Thymus (tissue), 14 donors: ENCODE measurements at places on chromosomes 11 and 22. TPM values are rescaled to one million over a fixed set of nuclear protein-coding genes. Genes with fewer than 3 reads are reported as not detected.

GRCh38 chr11:70662691-70663098, 264.4 kb downstream of the CTTN start:
- DNase-seq, result no peak

DNA sequence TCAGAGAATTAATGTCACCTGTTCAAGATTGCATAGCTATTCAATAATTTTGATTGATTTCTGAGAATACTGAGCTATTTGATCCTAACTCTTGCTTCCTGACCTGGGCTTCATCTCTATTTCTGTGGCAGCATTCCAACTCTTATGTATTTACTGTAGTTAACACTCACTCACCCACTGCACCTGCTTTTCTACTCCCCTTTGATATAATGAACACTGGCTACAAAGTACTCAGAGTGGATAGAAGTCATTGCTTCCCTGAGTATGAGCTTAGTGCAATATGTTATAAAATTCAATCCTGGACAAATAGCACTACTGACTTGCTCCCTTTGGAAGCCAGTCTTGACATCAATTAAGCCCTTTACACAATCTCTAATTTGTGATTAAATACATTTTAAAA, 117.2 kb downstream of the APIP start:
- no peak for DNase-seq

DNA sequence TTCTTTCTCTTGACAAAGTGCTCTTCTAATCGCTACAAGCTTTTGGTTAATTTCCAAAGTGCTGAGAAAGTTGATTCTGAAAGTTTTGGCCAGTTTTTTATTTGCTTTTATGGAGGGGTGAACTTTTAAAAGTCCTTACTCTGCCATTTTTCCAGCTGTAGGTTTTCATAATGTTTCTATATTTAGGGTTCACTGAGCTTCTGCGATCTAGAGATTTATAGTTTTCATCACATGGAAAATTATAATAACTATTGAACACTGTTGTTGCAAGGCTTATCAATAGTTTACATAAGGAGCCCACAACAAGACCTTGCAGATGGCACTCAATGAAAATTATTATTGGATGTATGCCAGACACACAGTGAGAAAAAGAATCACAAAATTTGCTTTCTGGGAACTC, 55.1 kb downstream of the DLG2 start:
- DNase-seq, result no peak

DNA sequence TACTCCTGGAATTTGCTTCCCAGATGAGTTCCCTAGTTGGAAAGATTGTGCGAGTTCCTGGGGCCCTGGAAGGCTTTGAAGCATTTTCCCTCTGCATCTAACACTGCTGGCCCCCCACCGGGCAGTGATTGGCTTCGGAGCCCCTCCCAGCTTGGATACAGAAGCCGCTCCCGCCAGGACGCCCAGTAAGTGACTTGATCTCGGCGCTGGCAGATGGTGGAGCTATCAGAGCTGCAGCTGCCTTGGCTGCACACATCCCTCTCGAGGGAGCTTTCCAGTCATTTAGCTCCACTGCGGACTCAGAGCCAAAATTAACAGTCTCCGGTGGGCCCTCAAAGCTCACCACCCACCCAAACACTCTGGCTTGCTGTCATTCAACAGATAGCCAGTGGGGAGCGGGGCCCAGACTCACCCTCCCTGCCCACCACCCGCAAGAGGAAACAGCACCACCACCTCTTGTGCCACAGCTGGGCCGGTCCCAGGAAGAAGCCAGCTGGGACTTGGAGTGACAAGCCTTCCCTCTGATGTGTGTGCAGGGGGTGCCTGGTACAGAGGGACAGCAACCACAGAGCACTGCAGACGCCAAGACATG, 162.3 kb downstream of the TRIM29 start:
- no peak for DNase-seq

DNA sequence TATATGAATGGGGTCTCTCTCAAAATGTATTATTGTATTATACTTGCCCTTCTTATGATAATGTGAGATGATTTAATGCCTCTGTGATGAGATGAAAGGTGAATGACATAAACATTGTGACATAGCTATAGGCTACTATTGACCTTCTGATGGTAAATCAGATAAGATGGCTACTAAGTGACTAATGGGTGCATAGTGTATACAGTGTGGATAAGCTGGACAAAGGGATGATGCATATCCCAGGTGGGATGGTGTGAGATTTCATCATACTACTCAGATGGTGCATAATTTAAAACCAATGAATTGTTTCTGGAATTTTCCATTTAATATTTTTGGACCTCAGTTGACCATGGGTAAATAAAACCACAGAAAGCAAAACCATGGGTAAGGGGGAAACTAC, 243.5 kb downstream of the SBF2 start:
- no peak for DNase-seq

- no peak for DNase-seq
These were observed 27.7 kb upstream of the TEF start for GRCh38 chr22:41353862-41354575.

- no peak for DNase-seq
These were observed 129.6 kb downstream of the BARX2 start for GRCh38 chr11:129505266-129505665.

GRCh38 chr11:127002669-127003259, 2.2 kb upstream of the KIRREL3 start:
- DNase-seq, result no peak

DNA sequence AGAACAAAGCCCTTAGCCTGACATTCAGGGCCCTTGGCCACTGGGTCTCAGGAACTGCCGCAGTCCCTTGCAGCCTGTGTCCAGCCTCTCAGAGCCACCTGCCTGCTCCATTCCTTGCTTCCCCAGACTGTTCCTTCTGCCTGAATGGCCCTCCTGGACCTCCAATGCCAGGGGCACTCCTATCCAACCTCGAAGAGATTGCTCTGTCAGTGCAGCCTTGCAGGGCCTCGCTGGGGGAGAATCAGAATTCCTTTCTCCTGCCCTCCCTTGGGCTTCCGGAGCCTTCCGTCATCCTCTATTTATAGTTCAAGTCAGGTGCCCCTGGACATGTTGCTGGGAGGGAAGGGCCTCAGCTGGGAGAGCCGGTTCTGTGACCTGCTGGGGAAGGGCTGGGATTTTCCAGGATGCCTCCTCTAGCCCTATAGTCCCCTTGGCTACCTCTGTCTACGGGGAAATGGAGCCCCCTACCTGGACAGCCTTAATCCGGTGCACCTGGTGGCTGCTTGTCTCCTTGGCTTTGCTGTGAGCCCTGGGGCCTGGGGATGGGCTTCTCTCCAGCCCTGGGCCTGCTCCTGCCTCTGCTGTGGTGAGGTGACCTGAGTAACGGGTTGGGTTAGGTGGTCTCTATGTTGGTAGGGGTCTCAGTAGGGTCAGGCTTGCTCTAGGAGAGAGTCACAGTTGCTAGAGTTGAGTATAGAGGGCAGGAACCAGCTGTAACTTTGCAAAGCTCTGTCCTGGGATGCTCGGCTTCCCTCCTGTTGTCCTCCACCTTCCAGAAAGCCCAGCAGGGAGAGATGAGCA, 45.9 kb upstream of the SYT7 start:
- peak; percentile 11 for DNase-seq

DNA sequence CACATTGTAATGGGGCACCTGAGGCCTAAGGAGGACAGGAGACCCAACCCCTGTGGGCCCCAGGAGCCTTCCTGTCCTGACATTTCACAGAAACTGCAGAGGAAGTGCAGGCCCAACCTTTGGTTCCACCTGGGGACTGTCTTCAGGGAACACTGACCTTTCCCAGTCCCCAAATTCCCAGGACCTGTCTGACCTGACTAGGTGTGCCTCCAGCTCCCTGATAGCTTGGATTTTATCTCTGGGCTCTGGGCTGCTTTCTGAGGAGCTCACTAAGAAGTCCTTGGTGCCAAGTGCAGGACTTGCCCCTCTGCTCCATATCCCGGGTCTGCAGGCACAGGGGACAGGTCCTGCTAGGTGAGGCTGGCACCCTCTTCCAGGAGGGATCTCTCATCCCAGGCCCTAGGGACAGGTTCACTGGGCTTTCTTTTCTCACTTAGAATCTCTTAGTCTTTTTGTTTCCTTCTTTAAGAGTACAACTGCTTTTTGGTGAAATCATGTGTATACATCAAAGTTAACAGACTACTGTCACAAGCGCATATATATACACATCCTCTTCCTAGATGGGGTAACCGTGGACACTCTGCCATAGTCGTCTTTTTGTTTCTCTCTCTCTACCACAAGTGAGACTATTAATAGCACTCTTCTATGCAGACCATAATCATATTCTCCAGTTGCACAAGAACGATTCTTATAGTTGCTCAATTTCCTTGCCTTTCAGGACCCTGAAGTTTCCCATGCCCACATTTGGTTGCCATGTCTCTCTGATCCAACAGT, 72.0 kb upstream of the IGLL5 start:
- DNase-seq, result no peak

GRCh38 chr11:19862091-19862490, 149.5 kb downstream of the NAV2 start:
- DNase-seq, result no peak

The TMPRSS13 gene
- 1.5 TPM for total RNA-seq

The SMIM35 gene
- 0.05 TPM for total RNA-seq

The TRIM49 gene
- 0.09 TPM for total RNA-seq

The RFPL3 gene
- total RNA-seq, result not detected

The SLC6A5 gene
- 0.05 TPM for total RNA-seq

The CDC42EP1 gene
- 1.7 TPM for total RNA-seq

The NPTXR gene
- 0.28 TPM for total RNA-seq

The NRGN gene
- 0.52 TPM for total RNA-seq
